Caki2 (cell line): ENCODE measurements at places on chromosomes 16 and 17.
A peak's percentile ranks its signal among the peaks of the same experiment; 100 is the strongest.

- DNase-seq = no peak
These were observed 116.8 kb downstream of the ANKRD11 start for GRCh38 chr16:89373355-89374110.

DNA sequence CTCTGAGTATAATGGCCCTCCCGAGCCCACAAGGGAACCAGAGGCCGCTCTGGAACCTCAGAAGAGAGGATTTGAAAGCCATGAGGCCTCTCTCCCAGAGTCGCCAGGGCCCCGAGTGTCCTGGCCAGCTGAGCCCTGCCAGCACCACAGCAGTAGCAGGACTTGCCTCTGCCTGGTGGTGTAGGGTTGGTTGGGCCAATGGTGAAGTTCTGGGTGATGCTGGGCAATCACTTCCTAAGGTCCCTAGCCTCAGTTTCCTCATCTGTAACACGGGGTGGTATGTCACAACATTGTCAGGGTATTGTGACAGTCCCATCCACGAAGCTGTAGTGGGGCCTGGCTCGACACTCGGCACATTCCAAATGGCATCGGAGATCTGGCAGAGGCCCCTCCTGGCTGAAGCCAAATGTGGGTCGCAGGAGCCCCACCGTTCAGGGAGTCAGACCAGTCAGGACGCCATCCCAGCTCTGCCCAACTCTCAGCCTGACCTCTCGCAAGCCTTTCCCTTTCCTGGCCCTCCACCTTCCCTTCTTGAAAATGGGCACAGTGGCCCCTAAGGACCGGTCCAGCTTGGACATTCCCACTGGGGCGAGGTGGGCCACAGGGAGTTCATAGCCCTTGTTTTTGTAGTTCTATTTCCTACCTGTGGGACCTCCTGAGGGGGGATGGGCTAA is 1.7 kb downstream of the NATD1 start:
- no peak for DNase-seq

GRCh38 chr17:35345926-35346771 is 27.3 kb downstream of the SLFN11 start:
- no peak for DNase-seq

- DNase-seq = peak; percentile 51
These were observed 1.8 kb downstream of the KCNJ16 start for GRCh38 chr17:70076831-70077230.

- no peak for DNase-seq
These were observed 17.9 kb downstream of the CA7 start for GRCh38 chr16:66862023-66862520.

DNA sequence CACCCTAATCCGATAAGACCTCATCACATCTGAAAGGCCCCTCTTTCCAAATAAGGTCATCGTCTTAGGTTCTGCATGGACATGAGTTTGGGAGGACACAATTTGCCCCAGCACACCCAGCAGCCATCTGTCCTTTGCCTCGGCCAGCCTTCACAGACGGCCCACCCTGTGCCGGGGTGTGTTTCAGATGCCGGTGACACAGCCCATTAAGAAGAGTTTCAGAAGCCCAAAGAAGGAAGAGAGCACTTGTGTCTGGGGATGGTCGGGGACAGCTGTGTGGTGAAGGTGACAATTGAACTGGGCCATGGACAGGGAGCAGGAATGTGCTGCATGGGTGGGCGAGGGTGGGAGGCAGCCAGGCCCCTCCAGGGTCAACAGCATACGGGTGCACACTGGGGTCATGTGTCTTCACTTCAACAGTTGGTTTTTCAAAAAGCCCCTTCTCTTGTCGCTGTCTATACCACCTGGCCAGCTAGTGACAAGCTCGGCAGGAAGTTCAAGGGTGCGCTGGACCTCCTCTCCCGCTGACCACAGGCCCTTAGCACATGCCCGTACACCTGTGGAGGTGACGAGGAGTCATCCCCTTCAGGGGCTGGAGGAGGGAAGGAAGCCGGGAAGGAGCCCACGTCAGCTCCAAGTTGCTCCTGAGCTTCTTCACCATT is 183.1 kb downstream of the C16orf95 start:
- DNase-seq = no peak

DNA sequence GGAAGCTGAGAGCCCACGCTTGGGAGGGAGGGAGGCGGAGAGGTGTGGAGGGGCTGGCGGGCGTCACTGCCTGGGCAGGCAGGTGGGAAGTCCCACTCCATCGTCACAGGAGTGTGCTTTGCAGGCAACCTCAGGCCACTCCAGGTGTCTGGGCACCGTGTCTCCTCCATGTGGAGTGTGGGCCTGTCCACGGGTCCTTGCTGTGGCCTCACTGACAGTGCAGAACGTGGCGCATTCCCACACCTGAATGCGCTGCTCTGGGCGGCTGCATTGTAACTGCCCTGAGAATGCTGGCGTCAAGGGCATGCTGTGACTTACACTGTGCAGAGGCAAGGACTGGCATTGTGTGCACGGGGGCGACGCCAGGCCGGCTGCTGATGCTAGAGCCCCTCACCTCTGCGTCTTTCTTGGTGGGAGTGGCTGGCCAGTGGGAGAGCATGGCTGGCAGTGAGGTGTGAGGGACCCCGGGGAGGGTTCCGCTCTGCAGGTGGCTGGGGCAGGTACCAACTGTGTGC is 66.4 kb downstream of the BANP start:
- no peak for DNase-seq

- no peak for DNase-seq
These were observed 42.1 kb upstream of the ZC3H18 start for GRCh38 chr16:88527937-88528743.

DNA sequence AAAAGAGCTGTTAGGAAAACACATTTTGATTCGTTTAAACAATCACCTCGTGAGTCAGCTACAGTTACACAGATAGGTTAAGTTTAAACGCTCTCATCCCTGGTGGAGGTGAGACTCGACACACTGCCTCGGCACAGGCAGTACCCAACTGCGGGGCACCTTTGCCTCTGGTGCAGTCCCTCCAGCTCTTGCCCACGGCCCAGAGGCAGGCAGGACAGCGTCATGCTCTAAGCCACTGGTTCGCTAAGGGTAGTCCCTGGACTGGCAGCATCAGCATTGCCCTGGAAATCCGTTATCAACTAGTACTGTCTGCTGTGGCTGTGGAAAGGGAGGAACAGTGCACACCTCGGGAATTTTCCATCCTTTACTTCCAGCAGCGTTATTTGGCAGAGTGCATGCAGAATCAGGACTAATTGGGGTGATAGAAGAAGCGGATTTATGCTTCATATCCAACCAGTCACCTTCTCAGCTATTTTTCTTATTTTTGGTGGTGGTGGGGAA is 3.7 kb upstream of the PIK3R6 start:
- DNase-seq = no peak

- peak; percentile 86 for DNase-seq
These were observed 6.0 kb downstream of the C1QTNF8 start for GRCh38 chr16:1089822-1090619.

DNA sequence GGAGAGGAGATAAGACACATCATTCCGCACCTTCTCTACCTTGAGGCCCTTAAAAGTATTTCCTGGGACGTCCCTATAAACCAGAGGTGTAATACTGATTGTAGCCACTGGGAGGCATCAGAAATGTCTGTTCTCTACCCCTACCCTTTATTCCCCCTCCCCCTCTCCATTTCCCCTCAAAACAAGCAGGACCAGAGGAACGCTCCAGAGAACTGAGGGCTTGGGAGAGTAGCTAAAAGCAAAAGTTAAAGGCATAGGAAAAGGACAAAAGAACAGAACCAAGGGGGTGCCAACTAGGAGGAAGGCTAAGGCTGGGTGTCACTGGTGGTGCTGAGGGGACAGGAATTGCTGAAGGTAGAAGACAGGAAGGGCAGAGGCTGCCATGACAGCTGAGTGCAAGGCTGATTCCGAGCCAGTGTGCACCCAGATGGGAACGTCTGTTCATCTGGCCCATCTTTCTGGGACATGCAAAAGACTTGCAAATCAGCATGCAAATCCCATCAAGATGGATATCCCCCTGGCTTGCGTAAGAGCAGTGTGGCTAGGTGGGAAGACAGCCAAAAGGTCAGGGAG is 6.7 kb downstream of the CAMTA2 start:
- DNase-seq = no peak

DNA sequence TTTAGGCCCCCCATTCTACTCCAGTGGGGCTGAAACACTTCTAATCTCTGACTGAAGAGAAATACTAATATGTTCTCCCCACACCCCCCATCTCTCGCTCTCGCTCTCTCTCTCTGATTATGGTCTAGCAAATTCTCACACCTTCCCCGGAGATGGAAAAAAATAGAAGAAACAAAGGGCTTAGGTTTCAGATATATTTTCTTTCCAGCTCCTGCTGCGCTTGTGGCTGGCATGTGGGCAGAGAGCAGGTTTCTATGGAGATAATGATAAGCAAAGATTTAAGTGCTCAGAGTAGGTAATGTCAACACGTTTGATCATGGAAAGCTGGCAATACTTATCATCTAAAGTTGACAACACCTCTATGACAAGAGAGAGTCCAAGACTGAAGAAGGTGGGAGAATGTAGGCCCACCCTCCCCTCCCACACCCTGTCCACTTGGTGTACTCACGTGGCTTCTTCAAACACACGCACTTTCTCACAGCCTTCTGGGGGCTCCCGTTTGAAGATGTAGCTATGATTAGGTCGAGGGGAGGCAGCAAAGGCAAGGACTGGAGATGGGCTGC is 8.0 kb upstream of the SLC35B1 start:
- no peak for DNase-seq

DNA sequence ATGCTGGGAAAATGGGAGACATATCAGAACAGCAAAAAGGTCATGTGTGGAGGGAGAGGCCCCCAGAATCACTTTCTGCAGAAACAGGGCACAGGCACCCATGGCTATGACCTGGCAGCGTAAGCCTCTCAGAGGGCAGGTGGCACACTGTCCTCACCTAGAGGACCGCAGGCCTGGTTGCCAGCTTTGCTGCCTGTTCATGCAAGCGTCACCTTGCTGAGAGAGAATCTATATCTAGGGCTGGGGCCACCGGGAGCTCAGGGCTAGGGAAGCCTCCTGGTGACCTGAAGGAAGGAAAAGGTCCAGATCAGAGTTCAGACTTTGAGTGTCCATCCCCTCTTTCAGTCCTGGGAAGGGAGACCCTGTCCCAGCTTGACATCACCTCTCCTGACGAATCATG is 78.7 kb downstream of the GOSR1 start:
- no peak for DNase-seq

DNA sequence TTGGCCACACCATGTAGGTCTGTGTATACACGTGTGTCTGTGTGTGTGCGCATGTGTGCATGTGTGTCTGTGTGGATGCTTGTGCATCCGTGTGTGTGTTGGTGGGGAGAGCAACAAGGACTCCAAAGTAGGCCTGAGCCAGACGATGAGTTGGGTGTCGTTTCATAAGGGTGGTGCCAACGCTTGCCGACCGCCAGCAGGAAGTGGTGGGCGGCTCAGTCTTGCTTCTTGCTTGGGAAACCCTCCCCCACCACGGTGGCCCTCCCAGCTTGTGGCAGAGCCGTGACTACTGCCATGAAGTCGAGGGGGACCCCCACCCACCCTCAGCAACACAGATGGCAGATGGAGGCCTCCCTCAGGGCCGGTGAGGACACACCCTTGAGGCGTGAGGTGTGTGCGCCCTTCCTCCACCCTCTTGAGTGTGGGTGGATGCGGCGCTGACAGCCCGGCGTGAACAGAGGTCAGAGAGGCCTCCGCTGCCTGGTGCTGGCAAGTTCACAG is 17.5 kb downstream of the SBK1 start:
- no peak for DNase-seq

- no peak for DNase-seq
These were observed 36.0 kb downstream of the IL21R start for GRCh38 chr16:27437946-27438345.

- DNase-seq = no peak
These were observed 35.3 kb downstream of the TMEM132E start for GRCh38 chr17:34614698-34615097.

- DNase-seq = no peak
These were observed 98.6 kb upstream of the RCVRN start for GRCh38 chr17:10003705-10004104.

DNA sequence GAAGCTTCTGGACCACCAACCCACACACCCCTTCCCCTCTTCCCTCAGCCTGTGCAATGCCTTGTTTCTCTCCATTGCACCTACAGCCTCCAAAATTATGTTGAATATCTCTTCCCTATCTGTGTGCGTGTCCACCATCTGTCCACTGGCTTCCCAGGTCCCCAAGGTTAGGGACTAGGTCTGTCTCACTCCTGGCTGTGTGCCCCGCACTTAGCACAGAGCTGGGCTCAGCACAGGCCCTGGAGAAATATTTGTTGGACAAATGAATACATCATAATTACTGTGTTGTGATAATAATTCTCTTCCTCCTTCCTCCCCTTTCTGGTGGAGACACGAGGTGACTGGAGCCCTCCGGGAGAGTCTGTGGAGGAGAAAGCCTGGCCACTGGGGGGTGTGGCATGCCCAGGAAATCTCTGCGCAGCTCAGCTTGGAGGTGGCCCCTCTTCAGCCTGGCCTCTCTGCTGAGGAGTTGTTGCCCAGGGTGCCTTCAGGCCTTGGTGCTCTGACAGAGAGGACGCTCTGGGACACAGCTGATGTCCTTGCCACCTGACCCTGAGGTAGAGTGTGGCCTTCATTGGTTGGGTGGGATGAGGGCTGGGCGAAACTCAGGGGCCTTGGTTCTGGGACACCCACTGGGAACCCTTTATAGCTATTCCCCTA is 3.3 kb upstream of the BRD7 start:
- no peak for DNase-seq

DNA sequence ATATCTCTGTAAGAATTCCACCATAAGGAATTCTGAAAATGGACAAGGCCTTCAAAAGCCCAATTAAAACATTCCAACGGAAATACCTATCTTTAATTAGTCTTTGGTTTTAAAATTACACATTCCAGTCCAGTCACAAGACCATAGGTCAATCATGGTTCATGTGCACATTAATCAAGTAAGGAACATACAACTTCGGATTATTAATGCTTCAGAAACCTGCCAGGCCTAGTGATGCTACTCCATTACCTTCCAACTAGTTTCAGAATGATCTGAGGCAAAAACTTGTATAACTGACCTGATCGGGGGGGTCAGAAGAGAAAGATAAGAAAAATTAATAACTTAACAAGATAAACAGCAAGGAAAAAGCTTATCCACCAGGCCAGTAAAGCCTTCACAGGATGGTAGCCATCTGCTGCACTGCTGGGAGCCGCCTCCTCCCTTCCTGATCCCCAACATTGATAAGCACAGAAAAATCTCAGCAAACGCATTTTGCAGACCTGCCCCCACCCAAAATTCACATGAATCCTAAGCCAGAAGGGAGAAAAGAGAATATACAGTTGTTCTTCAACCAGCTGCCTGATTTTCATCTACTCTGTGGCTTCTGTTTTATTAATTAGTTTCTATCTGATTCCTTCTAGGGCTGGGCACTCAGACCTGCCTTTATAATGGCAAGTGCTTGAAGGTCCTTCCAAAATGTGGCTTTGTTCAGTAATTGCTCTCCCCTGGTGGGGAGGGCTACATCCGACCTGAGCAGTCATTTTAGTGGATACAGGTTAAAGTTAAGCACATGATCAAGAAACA is 6.0 kb downstream of the SDR42E1 start:
- DNase-seq = peak; percentile 8

GRCh38 chr16:2881783-2882649 is 999 bp upstream of the FLYWCH2 start:
- DNase-seq = peak; percentile 30

- no peak for DNase-seq
These were observed 18.0 kb downstream of the HDAC5 start for GRCh38 chr17:44105483-44105882.

GRCh38 chr16:88809676-88810165 is 2.0 kb downstream of the APRT start:
- DNase-seq = peak; percentile 12

- DNase-seq = no peak
These were observed 606 bp downstream of the ABCA10 start for GRCh38 chr17:69228018-69228417.

- DNase-seq = no peak
These were observed 4.9 kb downstream of the TNRC6A start for GRCh38 chr16:24734382-24734781.

GRCh38 chr17:16283705-16284104 is 66.7 kb downstream of the PIGL start:
- DNase-seq = no peak
